Umbilical cord (tissue), 2 donors: ENCODE measurements at places on chromosomes 11 and 22. TPM values are rescaled to one million over a fixed set of nuclear protein-coding genes. Genes with fewer than 3 reads are reported as not detected.

GRCh38 chr11:128565881-128566280 is 21.5 kb downstream of the ETS1 start:
- DNase-seq: no peak

DNA sequence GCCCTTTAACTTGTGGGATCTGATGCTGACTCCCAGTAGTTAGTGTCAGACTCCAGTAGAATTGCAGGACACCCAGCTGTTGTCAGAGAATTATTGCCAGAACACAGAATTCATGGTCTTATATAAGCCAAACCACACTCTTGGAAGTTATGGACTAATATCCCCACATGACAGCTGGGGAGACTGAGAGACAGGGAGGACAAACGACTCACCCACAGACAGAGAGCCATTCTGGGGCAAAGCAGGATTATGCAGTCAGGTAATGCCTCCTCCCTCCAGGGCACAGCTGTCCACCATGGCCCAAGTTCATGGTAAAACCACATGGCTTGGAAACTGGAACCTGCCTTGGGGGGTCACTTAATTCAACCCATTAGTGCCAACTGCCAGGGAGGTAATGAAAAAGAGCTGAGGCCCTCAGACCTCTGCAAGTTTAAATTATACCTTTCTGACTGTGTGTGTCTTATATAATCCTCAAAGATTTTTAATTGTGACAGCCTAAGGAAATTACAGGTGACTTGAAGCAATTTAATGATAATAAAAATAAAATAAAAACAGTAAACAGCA is 299.5 kb downstream of the BUD13 start:
- no peak for DNase-seq

- peak; percentile 84 for DNase-seq
Observed at GRCh38 chr22:42745118-42745517, 24.4 kb upstream of the A4GALT start.

DNA sequence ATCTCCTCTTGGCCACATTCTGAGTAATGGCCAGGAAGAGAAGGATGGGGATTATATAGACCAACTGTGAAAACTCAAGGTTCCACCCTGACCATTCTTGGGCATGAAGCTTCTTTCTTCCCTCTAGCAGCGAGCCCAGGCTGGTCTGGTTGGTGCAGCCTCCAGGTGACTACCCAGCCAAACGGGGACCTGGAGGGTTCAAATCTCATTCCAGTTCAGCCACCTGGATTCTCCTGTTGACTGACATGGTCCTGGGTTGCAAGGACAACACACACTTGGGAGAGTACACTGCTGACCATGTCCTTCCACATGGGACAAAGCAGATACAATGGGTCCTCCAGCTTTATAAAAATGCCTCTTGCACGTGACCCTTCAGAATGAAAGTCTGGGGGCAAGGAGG is 67.0 kb downstream of the SHANK2 start:
- no peak for DNase-seq

GRCh38 chr11:120931057-120931779 is 92.7 kb upstream of the TBCEL start:
- no peak for DNase-seq

GRCh38 chr11:21411104-21411503 is 741.7 kb downstream of the NELL1 start:
- DNase-seq: no peak

DNA sequence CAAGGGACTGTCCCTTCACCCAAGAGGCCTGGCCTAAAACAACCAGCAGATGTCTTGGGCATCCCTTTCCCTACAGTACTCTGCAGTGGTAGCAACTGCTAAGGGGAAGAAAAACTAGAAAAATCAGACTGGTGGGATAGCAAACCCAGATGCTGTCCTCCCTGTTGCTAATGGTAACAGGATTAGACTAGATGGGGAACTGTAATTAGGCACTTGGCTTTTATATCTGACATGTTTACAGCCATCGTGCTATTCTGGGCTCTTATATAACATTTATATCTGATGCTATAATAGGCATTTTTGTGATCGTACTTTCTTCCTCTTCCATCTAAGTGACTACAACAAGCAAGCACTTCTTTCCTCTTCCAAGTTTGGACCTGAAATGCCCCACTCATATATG is 316.7 kb downstream of the DLG2 start:
- no peak for DNase-seq

DNA sequence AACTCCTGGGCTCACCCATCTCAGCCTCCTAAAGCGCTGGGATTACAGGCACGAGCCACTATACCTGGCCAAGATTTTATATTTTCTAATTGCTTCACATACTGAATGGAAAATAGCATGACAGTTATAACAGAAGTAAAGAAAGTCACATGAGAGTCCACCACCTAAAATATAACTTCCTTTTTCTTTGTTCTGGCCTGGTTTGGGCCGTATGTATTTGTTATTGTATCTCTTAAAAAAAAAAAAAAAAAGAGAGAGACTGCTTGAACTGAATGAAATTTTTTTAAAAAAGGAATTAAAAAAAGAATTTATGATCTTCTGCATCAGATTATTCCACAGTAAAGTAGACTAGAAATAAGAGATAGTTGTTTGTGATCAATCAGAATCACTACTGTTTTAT is 86.0 kb upstream of the GRIK4 start:
- no peak for DNase-seq

- no peak for DNase-seq
Observed at GRCh38 chr11:94658386-94658785, 91.2 kb downstream of the PIWIL4 start.

DNA sequence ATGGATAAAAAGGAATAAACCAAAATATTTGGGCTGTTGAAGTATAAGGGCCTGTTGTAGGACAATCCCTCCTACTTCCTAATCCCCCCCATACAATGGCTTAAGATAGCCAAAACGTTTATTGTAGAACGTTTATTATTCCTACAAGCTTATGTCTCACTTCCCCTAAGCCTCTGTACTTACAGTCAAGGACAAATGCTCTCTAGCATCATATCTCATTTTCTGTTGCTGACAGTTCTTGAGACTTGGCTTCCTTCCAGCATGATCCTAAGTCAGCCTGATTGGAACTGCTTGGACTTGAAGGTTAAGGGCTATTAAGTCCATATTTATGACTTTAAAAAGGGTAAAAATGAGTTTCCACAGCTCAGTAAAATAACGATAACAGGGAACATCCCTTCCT is 8.8 kb downstream of the MISFA start:
- DNase-seq: peak; percentile 21

DNA sequence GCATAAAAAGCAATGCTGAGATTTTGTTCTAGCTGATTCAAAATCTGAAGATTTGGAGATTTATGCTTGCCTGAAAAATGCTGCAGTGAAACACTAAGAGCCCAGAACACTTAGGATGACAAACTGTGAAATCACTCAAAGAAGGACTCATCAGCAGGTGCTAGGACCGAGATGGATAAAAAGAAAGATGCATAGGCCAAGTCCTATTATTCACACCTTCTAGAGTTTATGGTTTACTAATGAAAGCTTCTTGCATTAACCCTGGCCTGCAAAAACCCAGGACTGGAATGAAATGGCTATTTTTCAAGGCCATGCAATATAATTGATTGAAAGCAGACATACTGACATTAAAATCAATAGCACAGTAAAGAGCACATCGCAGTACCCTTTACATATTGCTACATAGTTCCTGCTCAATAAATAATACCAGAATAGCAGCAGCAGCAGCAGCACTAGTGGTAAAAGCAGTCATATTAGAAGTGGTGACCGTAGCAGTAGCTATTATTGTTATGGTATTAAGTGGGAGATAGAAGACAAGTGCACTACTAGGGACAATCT is 161.7 kb downstream of the RAB38 start:
- no peak for DNase-seq

DNA sequence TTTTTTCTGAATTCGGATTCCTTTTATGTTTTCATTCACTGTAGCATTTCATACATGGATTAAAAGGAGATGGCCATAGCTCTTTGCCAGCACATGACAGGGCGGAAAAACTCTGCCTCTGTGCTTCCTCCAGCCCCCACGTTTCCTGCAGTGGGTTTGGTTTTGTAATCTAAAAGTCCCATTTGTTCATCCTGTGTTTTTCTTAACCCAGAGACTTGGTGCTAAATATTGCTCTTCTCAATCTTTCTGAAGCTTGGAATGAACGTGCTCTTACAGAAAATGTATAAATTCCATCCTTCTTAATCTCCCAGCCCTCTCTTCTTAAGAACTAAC is 89.9 kb downstream of the PPP6R3 start:
- DNase-seq: peak; percentile 17

GRCh38 chr22:44463151-44463550 is 34.9 kb downstream of the RTL6 start:
- no peak for DNase-seq

GRCh38 chr11:122749005-122749687 is 89.2 kb upstream of the CRTAM start:
- peak; percentile 66 for DNase-seq

DNA sequence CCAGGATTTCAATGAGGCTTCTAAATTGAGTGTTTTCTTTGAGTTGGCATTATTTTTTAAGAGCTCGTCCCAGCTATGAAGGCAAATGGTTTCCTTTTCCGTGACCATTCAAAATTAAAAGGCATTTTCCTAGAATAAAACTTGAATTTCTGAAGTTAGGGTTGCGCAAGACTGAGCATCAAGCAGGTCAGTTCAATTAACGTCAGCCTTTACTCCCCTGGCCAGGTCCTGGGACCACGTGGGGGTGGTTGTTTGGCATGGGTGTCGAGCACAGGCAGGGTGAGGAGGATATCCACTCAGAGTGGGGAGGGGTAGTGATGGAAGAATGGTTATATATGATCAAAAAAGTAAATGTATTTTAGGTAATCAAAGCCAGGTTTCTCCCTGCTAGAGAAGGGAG is 43.4 kb upstream of the TSKU start:
- DNase-seq: no peak

Gene DLG2
- 25.3 TPM for total RNA-seq

Gene OR51E2
- total RNA-seq: 6.0 TPM

Gene PPME1
- total RNA-seq: 62.6 TPM

Gene LMO1
- 2.6 TPM for total RNA-seq

Gene MMP12
- total RNA-seq: 1.4 TPM

Gene C11orf91
- total RNA-seq: 2.2 TPM
